ENCODE measurements at places on chromosomes 3 and 15. TPM values are rescaled to one million over a fixed set of nuclear protein-coding genes. Genes with fewer than 3 reads are reported as not detected.

DNA sequence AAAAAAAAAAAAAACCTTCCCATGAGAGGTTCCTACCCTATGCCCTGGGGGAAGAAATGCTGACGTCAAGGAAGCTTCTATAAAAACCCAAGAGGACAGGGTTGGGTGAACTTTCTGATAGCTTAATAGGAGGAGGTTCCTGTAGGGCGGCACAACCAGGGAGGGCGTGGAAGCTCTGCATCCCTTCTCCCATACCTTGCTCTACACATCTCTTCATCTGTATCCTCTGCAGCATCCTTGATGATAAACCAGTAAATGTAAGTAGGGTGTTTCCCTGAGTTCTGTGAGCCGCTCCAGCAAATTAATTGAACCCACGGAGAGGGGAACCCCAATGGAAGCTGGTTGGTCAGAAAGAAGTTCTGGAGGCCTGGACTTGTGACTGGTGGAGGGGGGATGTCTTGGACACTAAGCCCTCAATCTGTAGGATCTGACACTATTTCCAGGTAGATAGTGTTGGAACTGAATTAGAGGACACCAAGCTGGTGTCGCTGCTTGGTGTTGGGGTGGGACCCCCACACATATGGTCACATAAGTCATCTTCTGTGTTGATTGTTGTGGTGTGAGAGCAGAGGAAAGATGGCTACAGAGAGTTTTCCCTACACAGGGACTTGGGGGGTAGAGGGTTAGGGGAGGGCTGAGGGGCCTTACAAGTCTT lies 91.5 kb downstream of the ST6GAL1 start:
- DNase-seq: no peak

Gene CPEB1
- 13.5 TPM for polyA plus RNA-seq

DNA sequence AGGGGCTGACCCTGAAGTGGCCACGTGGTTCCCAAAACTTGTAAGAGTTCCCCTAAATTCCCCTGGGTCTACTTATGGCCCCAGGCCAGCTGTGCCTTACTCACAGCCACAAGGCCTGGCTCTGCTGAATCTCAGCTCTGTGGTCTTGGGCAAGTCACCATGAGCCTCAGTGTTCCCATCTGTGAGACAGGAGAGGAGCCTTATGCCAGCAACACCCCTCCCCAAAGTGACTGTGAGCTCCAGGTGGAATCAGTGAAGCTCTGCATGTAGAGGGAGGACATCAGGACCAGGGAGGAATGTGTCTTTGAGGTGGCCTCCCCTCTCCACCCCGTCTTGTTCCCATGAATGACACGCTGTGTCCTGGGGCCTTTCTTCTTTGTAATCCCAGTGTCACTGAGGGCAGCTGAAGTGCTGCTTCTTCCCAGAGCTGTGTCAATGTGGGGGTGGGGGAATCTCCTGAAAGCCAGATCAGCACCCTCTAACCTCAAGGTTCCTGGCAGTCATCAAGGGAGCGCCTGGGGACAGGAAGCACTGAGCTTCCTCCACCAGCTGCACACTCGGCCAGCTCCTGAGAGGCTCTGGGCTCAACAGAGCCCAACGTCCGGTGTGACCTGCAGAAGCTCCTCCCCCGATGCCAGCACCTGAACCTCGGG lies 258.9 kb downstream of the UACA start:
- no peak for DNase-seq

Gene DENND4A
- polyA plus RNA-seq: 7.9 TPM

- DNase-seq: peak; percentile 56
These were observed 217.5 kb downstream of the CHL1 start for GRCh38 chr3:414063-414462.

DNA sequence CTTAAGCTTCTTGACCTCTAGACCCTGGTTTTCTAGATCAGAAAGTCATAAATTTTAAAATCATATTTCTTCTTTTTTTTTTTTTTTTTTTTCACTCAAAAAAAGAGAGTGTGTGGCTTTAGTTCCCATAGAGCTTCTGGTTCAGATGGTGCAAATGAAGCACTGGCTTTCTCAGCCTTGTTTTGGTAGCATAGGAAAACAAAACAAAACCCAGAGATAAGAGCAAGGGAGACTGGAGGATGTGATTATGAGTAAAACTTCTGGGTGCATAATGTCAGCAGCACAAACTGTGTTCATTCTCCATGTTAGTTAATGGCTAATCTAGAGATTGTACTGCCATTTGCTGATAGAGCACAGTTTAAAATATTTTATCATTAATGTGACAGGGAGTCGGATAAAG lies 55.4 kb downstream of the RARB start:
- DNase-seq: no peak

GRCh38 chr3:55165704-55166405 lies 238.0 kb upstream of the LRTM1 start:
- DNase-seq: no peak

Gene ASB14
- not detected for polyA plus RNA-seq

Gene CD80
- not detected for polyA plus RNA-seq

DNA sequence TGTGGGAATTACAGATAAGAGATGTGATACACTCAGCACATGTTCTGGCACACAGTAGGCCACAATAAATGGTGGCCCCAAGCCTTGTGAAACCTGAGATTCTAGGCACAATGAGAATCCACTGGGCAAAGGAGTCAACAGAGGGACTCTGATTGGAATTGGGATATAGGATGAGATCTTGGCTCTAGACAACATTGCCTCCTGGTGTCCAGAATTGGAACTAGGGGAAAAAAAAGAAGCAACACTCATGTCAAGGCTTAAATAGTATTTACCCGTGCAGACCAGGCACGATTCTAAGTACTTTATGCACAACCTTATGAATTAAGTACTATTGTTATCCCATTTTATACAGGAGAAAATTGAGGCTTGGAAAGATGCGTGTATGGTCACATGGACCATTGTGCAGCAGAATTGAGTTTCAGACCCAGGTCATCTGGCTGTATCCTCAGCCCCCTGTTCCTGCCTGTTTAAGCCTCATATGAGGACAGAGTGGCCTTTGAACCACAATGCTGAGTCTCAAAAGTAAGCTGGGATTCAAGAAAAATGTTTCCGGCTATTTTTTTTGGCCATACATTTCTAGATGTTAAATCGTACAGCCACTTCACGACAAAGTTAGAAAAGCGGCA lies 124.8 kb downstream of the SV2B start:
- peak; percentile 69 for DNase-seq

DNA sequence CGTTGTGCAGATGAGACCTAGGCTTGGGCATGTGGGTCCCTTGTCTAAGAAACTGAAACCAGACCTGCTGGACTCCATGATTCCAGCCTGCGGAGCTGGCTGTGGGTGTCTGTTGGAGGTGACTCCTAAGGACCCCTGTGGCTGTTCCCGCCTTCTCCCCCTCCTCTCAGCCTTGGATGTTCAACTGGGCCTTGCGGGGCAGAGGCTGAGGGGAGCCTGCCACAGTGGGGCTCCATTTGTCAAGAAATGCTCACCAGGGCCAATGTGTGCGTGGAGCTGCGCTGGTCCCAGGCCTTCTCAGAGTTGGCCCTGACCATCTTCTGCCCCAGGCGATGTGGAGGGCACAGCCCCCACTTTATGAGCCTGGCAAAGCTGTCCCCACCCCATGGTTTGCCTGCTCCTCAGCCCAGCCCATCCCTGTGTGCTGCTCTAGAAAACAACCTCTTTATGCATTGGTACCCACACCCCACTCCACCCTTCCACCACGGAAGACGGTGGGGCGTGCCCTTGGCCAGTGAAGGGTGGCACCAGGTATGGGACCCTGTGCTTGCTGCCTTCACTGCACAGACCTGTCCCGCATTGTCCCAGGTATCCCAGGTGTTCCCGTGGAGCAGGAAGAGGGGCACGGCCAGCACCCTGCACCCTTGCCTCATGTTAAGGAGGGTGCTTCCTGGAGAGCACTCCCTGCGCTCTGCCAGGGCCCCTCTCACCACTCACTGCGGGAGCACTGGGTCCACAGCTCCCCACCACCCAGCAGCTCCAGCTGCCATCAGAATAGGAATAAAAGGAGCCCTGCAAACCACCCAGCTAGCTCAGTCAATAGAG lies 7.9 kb downstream of the MESP2 start:
- no peak for DNase-seq

GRCh38 chr15:85718271-85718971 lies 76.3 kb downstream of the KLHL25 start:
- DNase-seq: no peak

DNA sequence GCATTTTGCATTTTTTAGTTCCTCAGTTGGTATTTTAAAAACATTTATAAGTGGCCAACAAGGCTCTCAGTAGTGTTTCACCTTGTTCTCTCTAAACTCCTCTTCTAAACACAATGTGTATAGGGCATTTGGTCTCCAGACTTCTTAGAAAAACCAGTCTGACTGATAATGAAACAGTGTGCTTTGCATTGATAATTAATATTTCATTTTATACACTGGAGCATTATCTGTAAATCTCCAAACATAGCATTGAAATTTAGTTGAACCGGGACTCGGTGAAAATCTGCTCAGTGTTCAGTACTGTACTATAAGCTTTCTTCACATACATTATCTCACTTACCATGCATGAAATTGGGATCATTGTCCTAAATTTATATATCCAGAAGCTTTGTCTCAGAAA lies 53.6 kb downstream of the SETD5 start:
- no peak for DNase-seq

- DNase-seq: no peak
These were observed 313.4 kb upstream of the RASGRP1 start for GRCh38 chr15:38878026-38878425.

DNA sequence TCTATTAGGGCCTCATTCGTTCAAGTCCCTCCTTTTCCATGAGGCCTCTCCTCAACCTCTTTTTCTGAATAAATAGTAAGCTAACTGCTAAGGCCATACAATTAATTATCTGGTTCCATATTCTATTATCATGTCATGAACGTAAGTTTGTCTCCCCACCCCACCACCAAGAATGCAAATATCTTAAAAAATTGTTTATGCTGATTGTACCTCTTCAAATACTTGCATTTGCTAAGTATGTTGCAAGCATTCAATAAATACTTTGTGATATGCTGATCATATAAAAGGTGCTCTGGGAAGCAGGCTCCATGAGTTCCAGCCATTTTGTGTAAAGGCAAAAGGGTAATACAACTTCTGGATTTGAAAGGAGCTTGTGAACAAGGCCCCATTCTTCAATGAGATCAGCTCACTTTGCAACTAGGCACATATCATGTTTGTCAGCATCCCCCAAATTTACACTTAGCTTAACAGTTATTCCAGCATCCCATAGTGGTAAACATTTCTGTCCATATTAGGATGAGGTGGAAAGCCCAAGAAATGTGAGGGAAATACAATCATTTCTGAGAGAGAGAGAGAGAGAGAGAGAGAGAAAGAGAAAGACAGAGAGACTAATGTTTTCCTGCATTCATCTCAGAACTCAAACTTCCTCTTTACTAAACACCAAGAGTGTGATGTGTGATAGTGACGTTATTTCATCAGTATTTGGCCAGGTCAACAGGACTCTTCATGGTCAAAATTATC lies 33.2 kb downstream of the SLC12A8 start:
- no peak for DNase-seq

GRCh38 chr3:153399636-153400035 lies 237.6 kb downstream of the RAP2B start:
- DNase-seq: no peak

Gene ISY1
- polyA plus RNA-seq: 33.2 TPM

- DNase-seq: peak; percentile 15
These were observed 74.7 kb downstream of the SEC22A start for GRCh38 chr3:123276346-123277006.

Gene IMPG2
- polyA plus RNA-seq: not detected

DNA sequence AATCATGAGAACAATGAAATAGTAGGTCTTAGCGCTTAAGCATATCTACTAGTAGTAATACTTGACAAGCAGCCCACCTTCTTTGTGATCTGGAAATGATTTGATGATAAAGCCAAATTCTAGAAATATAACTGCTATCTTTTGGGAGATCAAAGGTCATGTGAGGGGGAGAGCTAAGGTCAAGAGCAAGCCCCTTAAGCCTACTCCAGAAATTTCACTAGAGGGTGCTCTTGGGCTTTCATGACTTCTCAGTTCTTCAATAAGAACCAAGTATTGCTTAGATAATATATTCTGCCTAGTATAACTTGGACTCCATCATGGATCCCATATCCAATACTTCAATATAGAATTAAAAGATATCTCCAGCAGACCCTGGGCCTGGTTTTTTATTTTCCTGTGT lies 319.6 kb downstream of the ZBTB20 start:
- peak; percentile 36 for DNase-seq

GRCh38 chr3:11060500-11061251 lies 68.1 kb downstream of the SLC6A1 start:
- peak; percentile 82 for DNase-seq

DNA sequence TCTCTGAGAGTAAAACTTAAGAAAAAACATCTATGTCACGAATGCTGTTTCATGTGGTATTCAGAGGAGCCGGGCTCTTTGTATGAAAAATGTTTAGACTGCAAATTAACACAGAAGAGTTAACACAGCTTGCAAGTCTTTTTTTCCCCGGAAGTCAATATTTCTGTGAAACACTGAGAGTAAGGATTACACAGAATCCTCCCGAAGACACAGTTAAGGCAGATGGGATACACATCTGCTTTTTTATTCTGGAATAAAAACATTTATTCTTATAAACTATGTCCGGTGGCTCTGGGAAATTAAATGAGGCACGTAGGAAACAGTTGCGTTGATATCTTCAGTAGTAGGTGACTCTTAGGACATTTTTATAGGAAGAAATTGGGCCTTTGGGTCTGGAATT lies 180.6 kb downstream of the PTPRG start:
- DNase-seq: peak; percentile 24

DNA sequence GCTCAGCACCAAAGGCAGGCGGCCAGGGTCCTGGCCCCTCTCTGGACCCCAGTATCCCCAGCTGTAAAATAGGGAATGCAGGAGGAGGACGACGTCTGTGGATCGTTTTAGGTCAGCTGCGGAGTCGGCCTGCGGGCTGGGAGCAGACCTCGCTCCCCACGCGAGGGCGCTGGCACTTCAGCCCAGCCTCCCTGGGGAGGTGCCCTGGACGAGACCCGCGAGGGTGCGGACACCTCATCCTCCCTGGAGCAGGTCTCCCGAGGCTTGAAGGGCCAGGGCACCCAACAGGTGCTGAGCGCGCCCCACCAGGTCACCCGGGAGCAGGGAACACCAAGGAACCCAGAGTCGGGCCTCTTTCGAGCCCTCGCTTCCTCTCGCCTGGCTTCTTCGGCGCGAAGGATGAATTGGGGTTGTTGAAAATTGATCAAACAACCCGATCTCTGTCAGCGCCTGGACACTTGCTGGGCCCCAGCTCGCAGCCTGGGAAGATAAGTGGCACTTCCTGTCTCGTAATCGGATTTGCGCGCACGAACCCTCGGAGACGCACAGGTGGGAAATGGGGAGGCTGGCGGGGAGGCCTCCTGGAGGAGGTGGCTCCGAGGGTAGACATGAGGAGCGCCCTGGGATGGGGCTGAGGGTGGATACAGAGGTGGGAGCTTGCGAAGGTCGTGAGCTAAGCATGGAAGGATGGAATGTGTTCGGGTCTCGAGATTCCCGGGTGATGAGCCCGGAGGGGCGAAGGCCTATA lies 588 bp upstream of the VIPR1 start:
- DNase-seq: peak; percentile 17

Gene PPP1R14D
- 0.66 TPM for polyA plus RNA-seq

Gene LRRC2
- 0.27 TPM for polyA plus RNA-seq

- DNase-seq: no peak
These were observed 740 bp upstream of the NSMCE3 start for GRCh38 chr15:29270169-29270955.

- peak; percentile 49 for DNase-seq
These were observed 8.9 kb downstream of the MUC4 start for GRCh38 chr3:195802795-195803194.

Gene BMF
- polyA plus RNA-seq: 22.7 TPM

Gene SLC25A38
- 23.9 TPM for polyA plus RNA-seq
